H54 (cell line): ENCODE measurements at places on chromosomes 11 and 22.

DNA sequence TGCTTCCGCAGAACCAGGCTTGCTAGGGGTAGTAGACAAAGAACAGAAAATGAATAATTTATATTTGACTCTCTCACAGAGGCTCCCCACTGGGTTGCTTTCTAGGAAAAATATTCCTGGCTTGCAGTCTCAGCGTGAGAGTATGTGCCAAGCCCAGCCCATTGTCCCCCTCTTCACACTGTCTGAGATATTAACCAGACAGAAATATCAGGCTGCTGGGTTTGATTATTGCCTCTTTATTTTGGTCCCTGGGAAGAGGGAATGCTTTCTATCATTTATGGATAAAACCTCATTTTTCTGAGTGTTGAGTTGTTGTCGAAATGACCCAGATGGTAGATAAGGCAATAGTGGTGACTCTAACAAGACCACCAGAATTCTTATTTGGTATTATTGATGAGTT, 367.9 kb downstream of the METTL15 start:
- no peak for DNase-seq

DNA sequence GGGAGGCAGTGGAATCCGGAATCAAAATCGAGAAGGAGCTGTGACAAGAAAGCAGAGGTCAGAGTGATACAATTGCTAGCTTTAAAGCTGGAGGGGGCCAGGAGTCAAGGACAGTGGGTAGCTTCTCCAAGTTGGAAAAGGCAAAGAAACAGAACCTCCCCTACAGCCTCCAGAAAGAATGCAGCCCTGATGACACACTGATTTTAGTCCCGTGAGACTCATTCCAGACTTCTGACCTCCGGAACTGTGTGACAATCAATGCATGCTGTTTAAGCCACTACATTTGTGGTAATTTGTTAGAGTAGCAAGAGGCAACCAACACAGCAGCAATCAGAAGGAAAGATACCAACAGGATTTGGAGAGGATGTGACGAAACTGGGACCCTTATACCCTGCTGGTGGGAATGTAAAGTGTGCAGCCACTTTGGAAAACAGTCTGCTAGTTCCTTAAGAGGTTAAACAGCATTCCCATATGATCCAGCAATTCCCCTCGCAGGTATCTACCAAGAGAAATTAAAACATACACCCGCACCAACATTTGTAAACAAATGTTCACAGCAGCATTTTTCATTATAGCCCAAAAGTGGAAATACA, 66.7 kb downstream of the DSCAML1 start:
- DNase-seq = no peak

GRCh38 chr11:102286292-102286691, 31.0 kb upstream of the BIRC3 start:
- DNase-seq = no peak

GRCh38 chr11:117888139-117888566, 11.7 kb upstream of the FXYD6 start:
- DNase-seq = no peak

- no peak for DNase-seq
These were observed 25.1 kb downstream of the KCNQ1OT1 start for GRCh38 chr11:2674658-2675131.
